Foreskin keratinocyte (primary cell): ENCODE measurements at places on chromosomes 16 and 17. TPM values are rescaled to one million over a fixed set of nuclear protein-coding genes. Genes with fewer than 3 reads are reported as not detected.

Gene CBLN1
- 0.11 TPM in 1 of 2 replicates, not detected in the other for total RNA-seq

Gene CIAO2B
- total RNA-seq: 118 and 134 TPM in 2 replicates

Gene ACSM2A
- not detected in 2 replicates for total RNA-seq

Gene ALOX12B
- 0.25 and 0.31 TPM in 2 replicates for total RNA-seq

Gene CHD3
- total RNA-seq: 89.8 and 91.3 TPM in 2 replicates

Gene DLX4
- 0.14 TPM in 1 of 2 replicates, not detected in the other for total RNA-seq

Gene CCR7
- not detected in 2 replicates for total RNA-seq

Gene IGSF6
- total RNA-seq: 0.03 and 0.04 TPM in 2 replicates

Gene KIF18B
- total RNA-seq: 17.0 and 23.2 TPM in 2 replicates

Gene OTOP2
- not detected in 2 replicates for total RNA-seq

Gene FOXN1
- 0.07 and 0.28 TPM in 2 replicates for total RNA-seq

Gene KRTAP9-2
- total RNA-seq: not detected in 2 replicates

Gene MYCBPAP
- total RNA-seq: 7.8 and 13.7 TPM in 2 replicates

Gene RASL10B
- 0.17 and 0.21 TPM in 2 replicates for total RNA-seq

Gene SYT17
- 0.14 and 0.20 TPM in 2 replicates for total RNA-seq

Gene CTRB2
- total RNA-seq: not detected in 2 replicates

Gene VTN
- total RNA-seq: not detected in 2 replicates
